ENCODE measurements at places on chromosomes 7 and 10.

DNA sequence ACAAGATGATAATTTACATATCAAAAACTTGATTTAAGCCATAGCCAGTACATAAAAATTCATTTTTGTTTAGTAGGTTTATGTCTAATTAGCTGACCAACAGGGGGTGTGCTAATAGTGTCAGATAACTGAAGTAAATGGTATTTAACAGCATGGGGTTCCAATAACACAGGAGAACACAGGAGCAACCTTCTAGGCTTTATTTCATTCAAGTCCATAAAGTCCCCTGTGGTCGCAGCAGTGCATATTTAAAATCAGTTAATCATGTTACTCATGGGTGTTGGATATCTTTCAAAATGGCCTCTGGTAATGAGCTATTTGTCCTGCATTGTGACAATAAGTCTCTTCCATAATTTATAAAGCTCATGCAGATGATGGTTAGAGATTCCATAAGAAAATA lies 238.6 kb downstream of the CNTNAP2 start:
- DNase-seq: no peak

GRCh38 chr7:50174948-50175347 lies 81.9 kb upstream of the ZPBP start:
- no peak for DNase-seq

GRCh38 chr7:66957595-66958290 lies 36.7 kb downstream of the TMEM248 start:
- DNase-seq: no peak

DNA sequence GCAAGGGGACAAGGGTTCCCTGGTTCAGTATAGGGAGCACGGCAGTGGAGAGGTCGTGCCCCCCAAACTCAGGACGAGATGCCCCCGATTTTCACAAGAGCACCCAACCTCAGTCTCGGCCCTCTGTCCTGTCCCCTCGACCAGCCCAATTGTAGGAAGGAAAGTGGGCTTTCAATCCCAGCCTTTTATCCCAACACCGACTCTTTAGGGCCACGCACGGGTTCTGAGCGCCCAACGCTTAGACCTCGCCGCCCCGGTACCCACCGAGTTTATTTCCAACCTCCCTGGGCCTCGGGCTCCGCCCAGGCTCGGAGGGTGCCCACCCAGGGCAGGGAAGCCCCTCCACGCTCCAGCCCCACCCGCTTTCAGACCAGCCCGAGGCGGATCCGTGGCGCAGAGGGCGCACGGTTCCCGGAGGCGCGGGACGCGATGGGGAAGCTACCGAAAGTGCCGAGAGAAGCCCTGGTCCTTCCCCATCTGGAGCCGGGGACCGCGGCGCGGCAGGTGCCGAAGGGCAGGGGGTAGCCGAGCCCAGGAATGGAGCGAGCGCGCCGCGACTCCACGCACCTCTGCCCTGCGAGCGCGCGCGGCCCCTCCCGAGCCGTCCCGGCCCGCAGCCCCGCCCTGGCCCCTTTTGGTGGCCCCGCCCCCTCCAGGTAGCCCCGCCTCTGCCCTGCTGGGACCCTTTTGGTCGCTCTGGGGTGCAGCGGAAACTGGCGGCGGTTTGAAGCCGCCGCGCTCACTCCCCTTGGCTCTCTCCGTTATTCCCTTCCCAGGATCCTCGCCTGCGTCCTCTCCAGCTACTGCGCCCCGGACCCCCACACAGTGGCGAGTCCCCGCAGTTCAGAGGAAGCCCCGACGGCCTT lies 20.4 kb downstream of the GRID2IP start:
- no peak for DNase-seq

DNA sequence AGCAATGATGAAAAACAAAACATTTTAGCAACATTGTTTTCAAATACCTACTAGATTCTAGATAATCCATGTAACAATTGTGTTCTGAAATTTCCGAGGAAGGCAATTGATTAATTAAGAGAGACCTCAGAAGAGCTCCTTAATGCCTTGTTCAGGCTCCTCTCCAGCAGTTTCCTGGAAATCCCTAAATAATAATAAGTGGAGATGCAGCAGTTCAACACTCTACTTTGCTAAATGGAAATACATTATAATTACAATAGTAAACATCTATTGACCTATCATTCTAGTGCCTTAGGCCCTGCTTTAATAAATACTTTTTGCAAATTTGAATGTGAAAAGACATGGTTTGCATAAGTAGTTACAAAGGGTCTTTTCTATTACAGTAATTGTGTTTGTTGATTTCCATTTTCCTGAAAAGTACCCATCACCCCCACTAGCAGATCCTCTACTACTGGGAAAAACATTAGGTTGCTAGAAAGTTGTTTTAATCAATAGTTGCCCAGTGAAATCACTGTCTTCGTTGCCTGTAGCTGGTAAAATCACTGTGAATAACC lies 186.6 kb upstream of the STK17A start:
- DNase-seq: no peak

- peak; percentile 89 for DNase-seq
Observed at GRCh38 chr10:125152450-125153368, 7.7 kb downstream of the CTBP2 start.

- DNase-seq: no peak
Observed at GRCh38 chr7:120833546-120833945, 24.4 kb downstream of the TSPAN12 start.

GRCh38 chr7:2970861-2971260 lies 72.8 kb downstream of the CARD11 start:
- DNase-seq: peak; percentile 10

DNA sequence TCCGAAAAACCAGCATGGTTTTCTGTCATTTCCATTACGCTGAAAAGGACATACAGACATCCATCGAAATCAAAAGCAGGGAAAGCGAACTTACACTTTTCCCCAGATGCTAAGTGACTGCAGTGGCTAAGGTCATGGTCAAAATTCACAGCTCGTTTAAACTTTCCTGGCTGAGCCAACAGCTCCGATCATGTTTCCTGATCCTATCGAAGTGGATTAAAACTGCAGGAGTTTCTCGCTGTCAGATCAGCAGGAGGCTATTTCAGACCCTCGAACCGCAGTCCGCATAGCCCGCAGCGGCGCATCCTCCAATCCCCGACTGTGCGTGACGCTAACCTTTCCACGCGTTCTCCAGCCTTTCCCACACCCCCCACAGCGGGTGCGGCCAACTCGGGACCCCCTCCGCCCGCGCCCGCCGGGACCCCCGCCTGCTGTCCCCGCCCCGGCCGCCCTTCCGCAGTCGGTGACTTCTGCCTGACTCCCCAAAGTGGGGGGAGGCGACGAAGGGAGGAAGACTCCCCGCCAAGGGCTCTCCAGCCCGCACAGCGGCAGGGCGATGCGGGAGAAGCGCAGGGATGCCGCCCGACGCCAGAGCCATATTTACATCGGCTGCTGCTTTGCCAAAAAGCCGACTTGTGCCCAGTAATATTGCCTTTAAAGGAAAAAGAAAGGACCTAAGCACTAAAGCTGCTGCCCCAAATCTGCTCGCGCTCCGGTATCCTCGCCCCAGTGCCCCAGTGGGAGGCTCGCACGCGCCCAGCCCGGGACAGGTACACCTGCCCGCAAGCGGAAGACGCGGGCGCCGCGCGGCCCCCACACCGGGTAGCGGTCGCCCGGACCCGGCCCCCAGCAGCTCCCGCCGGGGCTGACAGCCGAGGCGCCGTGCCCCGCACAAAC lies 1.2 kb downstream of the PIP4K2A start:
- DNase-seq: peak; percentile 87

DNA sequence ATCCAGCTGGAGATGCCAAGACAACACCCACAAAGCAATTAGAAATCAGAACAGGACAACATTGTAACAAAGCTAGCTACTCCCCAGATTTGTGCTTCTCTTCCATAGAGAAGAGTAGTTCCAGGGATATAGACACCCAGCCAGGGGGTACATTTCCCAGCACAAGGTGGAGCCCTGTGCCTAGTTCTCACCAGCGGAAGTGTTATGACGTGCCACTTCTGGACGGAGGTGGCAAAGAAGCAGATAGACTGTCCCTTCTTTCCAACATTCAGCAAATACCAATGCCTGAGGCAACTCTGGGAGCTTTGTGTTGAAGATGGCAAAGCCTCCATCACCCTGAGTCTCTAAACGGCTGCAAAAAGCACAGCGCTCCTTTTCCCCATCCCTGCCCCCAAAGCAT lies 23.4 kb upstream of the GSAP start:
- DNase-seq: peak; percentile 85

- no peak for DNase-seq
Observed at GRCh38 chr7:36021917-36022550, 131.0 kb upstream of the EEPD1 start.

DNA sequence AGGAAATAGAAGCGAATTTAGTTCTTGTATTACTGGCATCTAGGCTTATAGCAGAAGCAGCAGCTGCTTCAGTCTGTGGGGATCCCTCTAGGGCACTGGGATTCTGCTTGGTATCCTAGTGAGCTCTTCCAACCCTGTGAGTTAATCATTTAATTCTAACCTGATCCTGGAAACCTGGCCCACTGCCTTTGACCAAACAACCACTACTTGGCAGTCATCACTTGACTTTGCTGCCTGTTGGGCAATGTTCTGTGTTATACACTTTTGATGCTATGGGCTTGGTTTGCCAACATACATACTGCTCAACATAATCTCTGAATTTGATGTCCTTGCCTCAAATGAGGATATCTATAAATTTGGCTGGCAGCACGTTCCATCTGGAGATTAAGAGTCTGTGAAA lies 813.4 kb downstream of the ANKRD7 start:
- DNase-seq: no peak

DNA sequence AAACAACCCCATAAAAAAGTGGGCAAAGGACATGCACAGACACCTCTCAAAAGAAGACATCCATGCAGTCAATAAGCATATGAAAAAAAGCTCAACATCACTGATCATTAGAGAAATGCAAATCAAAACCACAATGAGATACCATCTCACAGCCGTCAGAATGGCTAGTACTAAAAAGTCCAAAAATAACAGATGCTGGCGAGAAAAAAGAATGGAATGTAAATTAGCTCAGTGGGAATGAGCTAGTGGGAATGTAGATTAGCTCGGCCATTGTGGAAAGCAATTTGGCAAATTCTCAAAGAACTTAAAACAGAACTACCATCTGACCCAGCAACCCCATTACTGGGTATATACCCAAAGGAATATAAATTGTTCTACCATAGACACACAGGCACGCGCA lies 287.0 kb downstream of the WDR37 start:
- no peak for DNase-seq

DNA sequence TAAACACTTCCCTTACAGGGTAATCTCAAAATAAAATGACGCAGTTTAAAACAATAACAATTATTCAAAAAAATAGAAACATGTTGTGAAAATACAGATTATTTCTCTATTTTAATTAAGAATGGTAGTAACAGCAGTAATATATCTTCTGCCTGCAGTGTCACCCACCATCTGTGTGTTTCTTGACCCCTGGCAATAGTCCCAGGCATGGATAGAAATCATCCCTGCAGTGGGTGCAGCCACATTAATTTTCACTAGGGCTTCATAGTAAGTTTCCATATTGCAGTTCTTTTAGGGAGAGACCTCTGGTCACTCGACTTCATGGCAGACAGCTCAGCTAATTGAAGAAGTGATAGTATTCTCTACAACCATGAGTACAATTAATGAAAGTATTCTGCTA lies 470.1 kb upstream of the TEX47 start:
- DNase-seq: no peak

DNA sequence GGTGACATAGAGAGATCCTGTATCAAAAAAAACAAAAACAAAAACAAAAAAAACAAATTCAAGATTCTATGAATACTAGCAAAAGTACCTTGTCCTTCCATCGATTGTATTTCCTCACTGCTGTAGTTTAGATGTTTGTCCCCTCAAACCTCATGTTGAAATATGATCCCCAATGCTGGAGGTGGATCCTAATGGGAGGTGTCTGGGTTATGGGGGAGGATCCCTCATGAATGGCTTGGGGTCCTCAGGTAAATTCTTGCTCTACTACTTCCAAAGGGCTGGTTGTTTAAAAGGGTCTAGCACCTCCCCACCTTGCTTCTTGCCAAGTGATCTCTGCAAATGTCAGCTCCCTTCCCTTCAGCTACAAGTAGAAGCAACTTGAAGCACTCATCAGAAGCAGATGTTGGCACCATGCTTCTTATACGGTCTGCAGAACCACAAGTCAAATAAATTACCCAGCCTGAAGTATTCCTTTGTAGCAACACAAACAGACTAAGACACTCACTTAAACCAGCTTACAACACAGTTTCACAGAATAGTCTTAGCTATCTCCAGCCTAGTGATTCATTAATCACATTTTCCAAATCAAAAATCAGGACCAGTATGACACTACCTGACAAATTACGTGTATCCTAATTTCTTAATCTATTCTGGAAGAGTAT lies 20.7 kb downstream of the ABI1 start:
- DNase-seq: no peak

DNA sequence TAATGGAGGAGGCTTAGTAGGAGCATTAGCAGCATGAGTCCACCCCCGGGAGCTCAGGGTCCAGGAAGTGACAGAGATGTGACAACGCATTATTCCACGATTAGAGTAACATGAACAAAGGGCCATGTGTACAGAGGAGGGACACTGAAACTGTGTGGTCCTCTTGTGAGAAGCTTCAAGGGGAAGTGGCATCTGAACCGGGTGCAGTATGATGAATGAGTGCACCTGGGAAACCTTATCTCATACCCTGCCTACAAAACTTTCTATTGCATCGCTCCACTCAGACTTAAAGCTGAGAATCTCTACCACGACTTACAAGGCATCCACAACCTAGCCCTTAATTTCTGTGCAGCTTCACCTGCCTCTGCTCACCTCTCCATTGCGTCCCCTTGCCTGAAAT lies 115.3 kb upstream of the AMPH start:
- no peak for DNase-seq

DNA sequence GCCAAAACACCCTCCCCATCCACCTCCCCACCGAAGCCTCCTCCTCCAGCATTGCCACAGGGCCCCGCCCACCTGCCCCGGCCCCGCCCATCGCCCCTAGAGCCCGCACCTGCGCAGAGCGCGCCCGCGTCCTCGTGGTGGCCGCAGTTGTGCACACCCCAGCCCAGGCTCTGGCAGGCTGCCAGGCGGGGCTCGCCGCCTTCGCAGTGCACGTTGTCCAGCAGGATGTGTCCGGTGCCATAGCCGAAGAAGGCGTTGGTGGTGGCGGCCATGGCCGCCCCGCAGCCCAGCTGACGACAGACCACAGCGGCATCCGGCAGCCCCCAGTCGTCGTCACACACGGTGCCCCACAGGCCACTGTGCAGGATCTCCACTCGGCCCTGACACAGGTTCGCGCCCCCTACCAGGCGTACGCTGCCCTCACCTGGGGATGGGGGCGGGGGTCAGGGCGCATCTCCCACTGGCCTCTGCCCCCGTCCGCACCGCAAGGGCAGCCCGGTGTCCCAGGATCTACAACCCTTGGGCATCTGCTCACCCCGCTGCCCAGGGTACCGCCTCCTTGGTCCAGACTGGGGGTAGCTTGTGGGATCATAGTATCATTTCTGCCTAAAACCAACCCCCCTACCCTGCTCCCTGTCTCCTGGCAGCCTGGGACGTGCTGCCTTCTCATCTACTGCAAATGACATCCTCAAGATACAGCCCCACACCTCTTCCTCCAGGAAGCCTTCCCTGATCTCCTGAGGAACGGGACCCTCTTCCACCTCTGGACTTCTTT lies 11.9 kb downstream of the SSC4D start:
- DNase-seq: peak; percentile 97

- DNase-seq: peak; percentile 82
Observed at GRCh38 chr7:101138213-101138870, 11.4 kb downstream of the SERPINE1 start.

- peak; percentile 77 for DNase-seq
Observed at GRCh38 chr7:8261711-8262695, at the start of gene ICA1. Gene ICA1 (minus strand): TSS chr7:8262167. CDS start chr7:8235926, 26,241 bp downstream.
